ENCODE measurements at places on chromosomes 3 and 15.

GRCh38 chr15:36389107-36389506 is 190.3 kb upstream of the CDIN1 start:
- no peak for DNase-seq

- no peak for DNase-seq
Measured at GRCh38 chr3:17491601-17492000, 250.8 kb downstream of the TBC1D5 start.

- DNase-seq = no peak
Measured at GRCh38 chr15:91127236-91127955, 27.3 kb downstream of the SV2B start.

GRCh38 chr3:13546667-13547171 is 2.2 kb upstream of the FBLN2 start:
- no peak for DNase-seq

DNA sequence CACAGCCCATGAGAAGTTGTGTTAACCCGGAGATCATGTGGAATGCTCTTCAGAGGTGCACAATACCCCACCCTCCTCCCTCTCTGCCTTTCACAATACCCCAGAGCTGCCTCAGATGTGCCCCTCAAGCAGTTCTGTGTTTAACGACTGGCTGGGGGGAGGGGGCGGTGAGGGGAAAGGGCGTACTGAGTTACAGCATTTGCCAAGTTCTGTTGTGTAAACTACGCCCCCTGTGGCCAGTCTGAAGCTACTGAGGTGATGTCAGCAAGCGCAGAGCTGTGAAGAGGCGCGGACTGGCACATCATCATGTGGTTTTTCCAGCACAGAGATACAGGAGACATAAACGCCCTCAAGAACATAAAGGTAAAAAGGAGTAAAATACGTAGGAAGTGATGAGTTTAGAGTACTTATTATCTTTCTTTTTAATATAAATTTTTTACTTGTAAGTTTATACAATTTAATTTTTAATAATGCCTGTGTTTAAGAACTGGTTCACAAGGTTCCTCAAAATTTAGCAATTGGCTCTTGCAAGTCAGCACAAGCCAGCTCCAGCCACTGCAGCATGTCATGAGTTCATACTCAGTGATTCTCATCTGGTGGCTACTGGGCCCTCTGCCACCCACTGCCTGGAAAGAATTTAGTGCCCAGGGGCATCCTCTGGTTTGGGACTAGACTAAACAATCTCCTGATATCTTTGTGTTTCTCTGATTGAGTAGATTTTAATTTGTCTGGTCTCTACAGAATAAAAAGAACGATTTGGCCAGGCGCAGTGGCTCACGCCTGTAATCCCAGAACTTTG is 1.7 kb downstream of the EPB42 start:
- DNase-seq = no peak

DNA sequence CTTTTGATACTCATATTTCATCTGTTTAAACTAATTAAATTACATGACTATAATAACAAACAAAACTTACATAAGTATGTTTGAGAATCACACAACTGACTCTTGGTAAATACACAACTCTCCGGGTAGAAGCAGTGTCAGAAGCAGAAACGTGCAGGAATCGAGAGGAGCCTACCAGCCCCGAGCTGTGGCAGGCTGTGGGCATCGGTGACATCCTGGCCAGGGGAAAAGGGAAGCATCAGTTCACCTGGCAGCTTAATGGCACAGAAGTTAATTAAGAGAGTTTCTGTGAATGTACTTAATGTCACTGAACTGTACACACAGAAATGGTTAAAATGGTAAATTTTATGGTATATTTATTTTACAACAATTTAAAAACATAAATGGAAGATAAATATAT is 90.2 kb downstream of the CRTC3 start:
- no peak for DNase-seq

- DNase-seq = no peak
Measured at GRCh38 chr15:37053166-37053565, 47.2 kb downstream of the MEIS2 start.

DNA sequence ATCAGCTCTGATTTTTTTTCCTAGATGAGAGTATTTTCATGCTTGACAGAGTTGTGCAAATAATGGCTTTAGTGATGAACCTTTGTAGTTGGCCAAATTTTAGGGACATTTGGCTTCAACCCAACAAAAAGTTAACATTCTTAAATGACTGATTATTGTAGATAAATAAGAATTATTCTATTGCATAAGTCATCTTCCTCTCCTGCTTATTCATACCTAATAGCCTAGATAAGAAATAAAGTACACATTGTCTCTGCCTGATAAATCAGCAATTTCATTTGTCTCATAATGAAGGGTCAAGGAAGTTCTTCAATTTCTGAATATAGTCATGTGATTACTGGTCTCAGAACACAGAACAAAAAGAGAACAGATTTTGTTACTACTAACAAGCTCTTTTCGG is 428.9 kb upstream of the IL12A start:
- no peak for DNase-seq

GRCh38 chr15:76625267-76625666 is 279.9 kb downstream of the SCAPER start:
- DNase-seq = no peak

DNA sequence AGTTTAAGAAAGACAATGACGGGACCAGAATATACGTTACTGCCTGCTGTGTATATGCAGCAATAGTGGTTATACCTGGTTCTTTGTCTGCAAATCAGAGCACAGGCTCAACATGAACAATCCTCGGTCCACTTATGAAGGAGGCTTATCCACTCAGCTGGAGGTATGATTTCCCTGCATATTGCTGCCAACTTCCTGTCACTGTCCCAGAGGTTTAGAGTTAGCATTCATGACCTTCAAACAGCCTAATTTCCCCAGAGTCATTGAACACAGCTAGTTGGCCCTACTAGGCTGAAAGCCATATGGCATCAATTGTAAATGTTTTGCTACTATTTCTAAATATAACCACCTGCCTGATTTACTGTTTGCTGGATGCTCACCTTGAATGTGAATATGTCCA is 224.9 kb upstream of the ZNF717 start:
- DNase-seq = no peak

GRCh38 chr3:155158346-155159037 is 78.4 kb downstream of the MME start:
- no peak for DNase-seq

DNA sequence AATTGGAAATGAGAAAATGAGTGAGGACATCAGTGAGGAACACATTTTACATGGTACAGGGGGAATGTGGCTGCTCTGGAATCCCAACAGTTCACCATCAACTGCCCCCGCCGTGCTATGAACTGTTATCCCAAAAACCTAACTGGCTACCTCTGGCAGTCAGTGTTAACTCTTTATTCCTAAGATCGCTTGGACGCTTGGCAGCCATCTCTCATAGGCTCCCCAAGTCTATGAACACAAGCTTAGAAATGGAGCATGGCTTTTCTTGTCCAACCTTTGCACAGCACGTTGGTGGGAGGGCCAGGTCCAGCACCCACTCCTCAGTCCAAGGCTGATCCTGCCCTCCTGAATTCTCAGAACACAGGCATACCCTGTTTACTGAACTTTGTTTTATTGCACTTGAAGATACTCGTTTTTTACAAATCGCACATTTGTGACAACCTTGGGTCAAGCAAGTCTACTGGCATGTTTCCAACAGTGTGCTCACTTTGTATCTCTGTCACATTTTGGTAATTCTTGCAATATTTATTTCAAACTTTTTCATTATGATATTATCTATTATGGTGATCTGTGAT is 53.6 kb downstream of the SENP2 start:
- DNase-seq = no peak

- DNase-seq = no peak
Measured at GRCh38 chr3:172319595-172319994, 128.7 kb downstream of the GHSR start.

DNA sequence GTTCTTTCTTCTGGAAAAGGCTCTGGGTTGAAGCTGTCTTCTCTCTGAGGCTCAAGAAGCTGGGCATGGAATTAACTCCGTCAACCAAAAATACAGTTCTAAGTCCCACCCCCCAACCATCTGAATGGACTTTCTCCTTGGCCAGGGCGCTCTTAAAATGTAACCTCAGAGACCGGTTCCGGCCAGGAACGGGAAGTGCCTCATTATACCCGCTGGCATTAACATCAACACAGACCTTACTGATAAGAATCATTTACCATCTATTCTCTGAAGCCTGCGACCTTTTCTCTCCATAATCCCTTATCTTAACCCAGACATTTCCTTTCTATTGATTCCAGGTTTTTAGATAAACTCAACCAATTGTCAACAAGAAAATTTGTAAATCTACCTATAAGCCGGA is 64.7 kb downstream of the ATP1B3 start:
- DNase-seq = no peak

GRCh38 chr3:70963431-70964275 is 619.9 kb downstream of the FOXP1 start:
- no peak for DNase-seq

DNA sequence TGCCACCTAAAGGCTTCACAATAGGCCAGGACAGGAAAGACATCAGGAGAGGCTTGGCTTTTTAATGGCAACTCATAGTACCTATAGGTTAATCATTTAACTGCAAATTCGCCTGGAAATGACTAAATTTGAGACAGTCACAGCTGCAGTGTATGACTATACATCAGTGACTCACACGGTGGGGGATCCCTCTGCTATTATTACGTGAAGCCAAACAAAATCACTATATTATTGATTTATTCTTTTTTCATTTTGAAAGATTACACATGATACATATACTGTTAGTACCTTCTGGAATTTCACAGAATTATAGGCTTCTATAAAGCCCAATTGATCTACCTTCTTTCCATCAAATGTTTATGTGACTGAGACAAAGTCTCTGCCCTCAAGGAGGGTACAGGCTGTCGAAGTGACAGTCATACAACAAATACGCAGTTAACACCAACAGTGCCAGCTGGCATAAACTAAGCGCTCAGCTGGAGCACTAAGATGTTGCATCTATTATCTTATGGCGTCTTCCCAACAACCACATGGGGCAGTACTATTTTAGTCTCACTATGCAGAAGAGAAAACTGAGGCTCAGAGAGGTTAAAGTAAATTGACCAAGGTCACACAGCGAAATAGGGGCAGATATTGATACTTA is 82.0 kb upstream of the LMOD3 start:
- no peak for DNase-seq

DNA sequence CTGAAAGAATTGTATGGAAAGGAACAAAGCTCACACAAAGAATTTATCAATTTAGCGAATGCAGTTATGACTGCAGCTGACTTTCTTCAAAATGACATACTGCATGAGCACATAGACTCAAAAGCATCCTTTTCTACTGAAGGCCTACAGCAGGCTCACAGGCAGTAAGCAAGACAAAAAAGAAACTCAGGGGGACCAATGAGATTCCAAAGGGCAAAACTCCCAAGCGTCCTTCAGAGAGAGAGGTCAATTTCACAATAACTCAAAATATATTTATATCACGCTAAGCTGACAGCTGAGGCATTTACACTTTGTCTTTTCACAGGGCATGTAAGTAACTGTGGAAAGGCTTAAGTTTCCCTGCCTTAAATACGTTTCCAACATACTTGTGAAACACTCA is 427.9 kb upstream of the RASGRP1 start:
- DNase-seq = no peak

DNA sequence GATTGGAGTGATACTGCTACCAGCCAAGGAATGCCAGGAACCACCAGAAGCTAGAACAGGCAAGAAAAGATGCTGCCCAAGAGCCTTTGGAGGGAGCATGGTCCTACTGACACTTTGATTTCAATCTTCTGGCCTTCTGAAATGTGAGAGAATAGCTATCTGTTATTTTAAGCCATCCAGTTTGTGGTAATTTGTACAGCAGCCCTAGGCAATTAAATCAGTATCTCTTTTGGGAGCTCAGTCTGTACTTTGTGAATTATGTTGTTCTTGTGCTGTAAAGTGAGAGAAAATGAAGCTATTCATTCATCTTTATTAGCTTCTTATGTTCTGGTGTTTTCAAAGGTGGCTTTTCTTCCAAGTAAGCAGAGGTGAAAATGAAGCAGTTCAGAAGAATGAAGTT is 381.3 kb downstream of the PDCD6IP start:
- DNase-seq = no peak

DNA sequence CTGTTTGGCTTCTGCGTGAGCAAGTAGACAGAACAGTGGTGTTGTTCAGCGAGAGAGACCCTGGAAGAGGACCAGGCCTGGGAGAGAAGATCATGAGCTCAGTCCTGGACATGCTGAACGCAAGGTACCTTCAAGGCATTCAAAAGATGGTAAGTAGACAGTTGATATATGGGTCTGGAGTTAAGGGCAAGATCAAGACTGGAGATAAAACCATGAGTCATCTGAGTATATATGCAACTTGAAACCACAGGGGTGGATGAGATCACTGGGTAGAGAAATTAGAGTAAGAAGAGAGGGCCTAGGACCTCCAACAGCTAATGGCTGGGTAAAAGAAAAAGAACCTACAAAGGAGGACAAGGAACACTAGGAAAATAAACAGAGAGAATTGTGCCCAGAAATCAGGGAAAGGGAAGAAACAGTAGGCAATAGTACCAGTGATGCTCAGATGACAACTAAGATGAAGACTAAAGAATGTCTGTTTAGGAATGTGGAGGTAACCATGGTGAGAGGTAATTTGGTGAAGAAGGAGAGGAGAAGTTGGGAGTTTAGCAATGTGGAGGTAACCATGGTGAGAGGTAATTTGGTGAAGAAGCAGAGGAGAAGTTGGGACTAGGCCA is 343.2 kb upstream of the ADAMTS9 start:
- no peak for DNase-seq

GRCh38 chr15:92140796-92141195 is 252.9 kb upstream of the ST8SIA2 start:
- no peak for DNase-seq

DNA sequence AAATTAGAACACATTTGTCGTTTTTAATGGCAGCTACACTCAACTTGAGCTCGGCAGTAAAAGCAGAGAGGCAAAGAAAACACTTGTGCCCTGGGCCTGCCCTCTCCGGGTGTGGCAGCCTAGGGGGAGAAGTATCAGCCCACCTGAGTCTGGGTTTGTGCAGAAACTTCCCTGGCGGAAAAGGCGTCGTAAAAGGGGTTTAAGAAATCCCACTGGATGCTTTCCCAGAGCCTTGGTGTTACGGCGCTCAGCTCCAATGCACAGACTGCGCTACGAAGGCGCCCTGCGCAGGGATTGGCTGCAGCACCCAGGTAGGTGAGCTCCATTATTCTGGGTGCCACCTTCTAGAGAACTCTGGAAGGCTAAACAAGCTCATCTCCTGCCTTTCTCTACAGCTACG is 461.5 kb upstream of the NR2F2 start:
- DNase-seq = no peak

GRCh38 chr3:30597131-30597768 is 9.2 kb upstream of the TGFBR2 start:
- DNase-seq = no peak

Data from activated CD8-positive, alpha-beta memory T cell treated with anti-CD3 and anti-CD28 coated beads for 1 hour (primary cell).